Ureter (tissue), 1 donor: ENCODE measurements at places on chromosomes 1 and 21.

- DNase-seq = no peak
Observed at GRCh38 chr21:42554251-42554961, 40.8 kb downstream of the SLC37A1 start.

DNA sequence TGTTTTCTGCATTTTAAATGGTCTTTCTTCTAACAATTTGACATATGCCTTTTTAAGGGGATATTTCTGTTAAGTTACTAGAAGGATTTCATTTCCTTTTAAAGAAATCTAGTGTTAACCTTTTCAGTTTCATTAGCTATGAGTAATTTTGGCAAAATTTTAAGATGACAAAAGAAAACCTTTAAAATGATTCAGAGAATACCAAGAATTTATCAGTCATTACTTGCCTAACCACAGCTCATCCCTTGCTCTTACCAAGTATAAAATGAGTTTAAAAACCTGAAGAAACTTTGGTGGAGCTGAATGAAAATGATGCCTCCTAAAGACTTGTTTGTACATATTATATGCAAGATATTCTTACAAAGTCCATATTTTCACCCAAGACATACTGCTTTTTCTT lies 101.7 kb downstream of the NEK7 start:
- DNase-seq = no peak

DNA sequence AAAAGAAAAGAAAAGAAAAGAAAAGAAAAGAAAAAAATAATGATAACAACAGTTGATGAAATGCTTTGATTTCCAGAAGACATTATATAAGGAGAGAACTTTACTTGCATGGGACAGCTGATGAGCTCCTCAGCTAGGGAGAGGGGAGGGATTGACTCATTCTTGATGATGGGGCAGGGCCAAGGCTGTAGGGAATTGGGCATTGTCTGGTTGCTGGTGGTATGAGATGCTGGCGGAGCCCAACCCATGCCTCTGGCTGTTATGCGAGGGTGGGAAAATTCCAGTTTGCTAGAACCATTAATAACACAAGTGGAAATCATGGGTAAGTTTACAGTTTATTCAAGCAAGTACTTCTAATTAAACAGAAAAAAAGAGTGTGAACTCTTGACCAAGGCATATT lies 36.0 kb upstream of the KIF26B start:
- no peak for DNase-seq

DNA sequence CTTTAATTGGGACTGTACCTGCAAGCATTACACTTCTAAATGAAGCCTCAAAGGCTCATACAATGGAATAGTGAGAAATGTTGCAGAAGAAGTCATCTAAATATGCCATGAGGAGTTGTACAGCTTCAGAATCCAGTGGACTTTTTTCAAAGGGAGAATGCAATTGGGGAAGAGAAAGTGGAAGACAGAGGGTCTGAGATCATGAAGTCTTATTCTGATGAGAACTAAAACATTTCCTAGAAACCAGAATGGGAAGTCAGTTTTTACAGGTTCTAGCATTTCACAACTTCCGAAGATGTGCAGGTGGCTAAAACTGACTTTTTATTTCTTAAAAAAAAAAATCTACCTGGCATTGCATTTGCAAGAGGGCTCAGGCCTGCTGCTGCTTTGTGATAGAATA lies 424.4 kb upstream of the RUNX1 start:
- no peak for DNase-seq

DNA sequence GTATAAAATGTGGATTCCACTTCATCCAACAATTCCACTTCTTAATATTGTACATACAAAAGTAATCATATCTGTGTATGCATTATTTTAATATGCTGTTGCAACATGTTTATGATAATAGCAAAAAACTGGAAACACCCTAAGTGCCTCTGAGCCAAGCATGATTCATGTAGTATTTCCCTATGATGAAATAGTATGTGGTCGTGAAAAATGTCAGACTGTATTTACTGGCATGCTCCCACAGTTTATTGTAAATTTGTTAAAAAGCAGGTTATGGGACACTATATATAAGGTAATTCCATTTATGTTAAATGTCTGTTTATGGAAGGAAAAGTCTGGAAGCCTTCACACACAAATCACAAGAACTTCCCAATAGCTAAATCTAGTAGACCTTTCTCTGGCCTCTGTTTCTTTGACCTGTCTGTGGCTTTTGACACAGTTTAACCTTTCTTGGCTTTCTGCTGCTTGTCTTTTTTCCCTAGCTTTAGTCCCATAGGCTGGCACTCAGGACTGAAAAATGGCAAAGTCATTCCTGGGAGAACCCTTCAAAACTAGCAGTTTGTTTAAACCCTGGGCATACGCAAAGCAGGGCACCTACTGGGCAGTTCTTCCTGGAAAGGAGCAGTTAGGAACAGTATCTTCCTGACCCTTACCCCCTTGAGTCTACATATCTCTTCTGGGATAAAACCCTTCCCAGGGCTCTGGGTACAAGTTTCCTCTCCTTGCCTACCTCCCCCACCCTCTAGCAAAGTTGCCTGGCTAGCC lies 65.4 kb upstream of the ARTN start:
- no peak for DNase-seq

DNA sequence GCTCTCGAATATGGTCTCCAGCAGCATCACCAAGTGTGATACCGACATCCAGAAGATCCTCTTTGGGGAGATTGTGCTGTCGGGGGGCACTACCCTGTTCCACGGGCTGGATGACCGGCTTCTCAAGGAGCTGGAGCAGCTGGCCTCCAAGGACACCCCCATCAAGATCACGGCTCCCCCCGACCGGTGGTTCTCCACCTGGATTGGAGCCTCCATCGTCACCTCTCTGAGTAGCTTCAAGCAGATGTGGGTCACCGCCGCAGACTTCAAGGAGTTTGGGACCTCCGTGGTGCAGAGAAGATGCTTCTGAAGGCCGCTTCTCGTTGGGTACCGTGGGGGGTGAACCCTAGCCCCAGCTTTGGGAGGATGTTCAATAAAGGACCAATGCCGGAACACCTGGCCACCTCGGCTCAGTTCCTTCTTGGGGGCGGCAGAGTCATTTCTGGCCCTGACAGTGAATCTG lies 1.3 kb downstream of the ACTRT2 start:
- no peak for DNase-seq

- no peak for DNase-seq
Observed at GRCh38 chr1:38221006-38221649, 174.5 kb upstream of the POU3F1 start.

- no peak for DNase-seq
Observed at GRCh38 chr1:25167269-25168192, 64.8 kb downstream of the SYF2 start.

DNA sequence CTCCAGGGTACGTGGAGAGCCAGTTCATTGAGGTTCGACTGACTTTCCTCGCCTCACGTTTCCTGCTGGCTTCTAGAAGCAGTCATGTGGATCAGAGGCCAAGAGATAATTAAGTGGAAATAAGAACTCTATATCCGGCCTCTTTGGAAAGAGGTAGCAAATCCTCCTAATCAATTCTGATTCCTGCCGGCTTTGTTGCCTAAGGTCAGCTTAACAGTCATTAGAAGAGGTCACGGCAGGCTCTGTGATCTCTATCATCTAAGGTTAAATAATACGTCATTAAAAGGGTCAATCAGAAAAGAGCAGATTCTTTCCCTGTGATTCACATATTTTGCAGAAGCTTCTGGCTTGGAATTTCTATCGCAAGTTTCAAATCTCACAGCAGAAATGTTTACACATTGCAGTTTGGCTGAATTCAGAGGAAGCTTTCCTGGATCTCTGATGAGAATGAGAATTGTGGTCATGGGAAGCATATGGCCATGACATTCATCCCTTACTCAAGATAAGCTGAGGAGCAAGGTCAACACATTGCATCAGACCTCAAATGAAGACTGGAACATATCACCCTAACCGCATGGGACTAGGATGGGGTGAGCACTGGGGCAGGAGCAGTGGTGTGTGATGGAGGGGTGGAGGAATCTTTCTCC lies 189.4 kb downstream of the PBX1 start:
- DNase-seq = no peak

DNA sequence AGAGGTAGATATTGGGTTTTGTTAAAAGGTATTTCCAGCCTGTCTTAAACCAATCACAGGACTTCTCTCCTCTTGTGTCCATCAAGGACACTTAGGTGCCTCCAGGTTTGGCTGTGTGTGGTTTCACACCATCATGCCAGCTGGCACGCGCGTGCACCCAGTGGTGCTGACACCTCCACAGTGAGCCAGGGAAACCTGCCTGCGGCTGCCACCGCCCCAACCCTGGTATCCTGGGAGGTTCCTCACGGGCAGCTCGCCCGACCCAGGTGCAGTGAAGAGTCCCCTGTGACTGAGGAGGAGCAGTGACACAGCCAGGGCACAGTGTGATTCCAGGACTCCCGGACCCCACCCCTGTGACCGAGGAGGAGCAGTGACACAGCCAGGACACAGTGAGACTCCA lies 13.2 kb upstream of the COL6A2 start:
- no peak for DNase-seq

DNA sequence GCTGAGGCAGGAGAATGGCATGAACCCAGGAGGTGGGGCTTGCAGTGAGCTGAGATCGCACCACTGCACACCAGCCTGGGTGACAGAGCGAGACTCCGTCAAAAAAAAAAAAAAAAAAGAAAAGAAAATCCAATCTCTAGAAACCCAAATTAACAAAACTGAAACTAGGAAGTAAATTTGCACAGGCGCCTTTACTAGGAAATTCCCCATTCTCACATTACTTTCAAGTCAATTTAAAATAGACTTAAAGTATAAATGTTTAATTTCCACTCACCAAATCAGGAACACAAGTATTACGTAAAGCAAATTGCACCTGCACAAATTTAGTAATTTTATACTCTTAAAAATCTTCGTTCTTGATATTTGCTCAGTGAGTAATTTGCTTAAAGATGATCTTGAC lies 67.8 kb upstream of the BCAR3 start:
- no peak for DNase-seq

GRCh38 chr1:42756956-42757891 lies 9.6 kb downstream of the P3H1 start:
- DNase-seq = no peak

- DNase-seq = no peak
Observed at GRCh38 chr1:187928696-187929095, 1099.9 kb downstream of the PLA2G4A start.

DNA sequence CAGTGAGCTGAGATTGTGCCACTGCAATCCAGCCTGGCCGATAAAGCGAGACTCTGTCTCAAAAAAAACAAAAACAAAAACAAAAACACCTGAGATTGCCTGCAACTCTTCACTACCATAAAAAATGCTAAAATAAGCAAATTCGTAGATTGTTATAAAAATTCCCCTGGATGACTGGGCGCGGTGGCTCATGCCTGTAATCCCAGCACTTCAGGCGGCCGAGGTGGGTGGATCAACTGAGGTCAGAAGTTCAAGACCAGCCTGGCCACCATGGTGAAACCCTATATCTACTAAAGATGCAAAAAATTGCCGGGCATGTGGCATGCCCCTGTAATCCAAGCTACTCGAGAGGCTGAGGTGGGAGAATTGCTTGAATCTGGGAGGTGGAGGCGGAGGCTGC lies 10.7 kb downstream of the MED18 start:
- no peak for DNase-seq

- no peak for DNase-seq
Observed at GRCh38 chr1:247998811-247999210, 14.6 kb upstream of the OR2L5 start.

DNA sequence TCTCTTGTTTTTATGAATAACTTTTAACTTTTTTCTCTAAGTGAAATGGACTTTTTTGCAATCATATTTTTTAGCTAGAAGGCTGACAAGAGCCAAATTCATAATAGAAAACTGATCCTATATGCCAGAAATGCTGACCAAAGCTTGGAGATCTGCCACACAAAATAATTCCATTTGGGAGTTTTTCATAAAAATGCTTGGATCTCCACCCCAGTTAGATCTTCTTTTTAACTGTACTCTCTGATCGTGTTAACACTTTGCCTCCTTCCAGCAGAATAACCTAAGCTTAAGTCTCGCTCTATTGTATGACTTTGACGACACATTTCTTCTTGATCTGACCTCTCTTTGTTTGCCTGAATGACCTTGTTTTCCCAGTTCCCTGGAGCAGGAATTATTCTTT lies 16.8 kb downstream of the FLG2 start:
- no peak for DNase-seq
